Caco-2 (cell line): ENCODE measurements at places on chromosomes 7 and 10. TPM values are rescaled to one million over a fixed set of nuclear protein-coding genes. Genes with fewer than 3 reads are reported as not detected.

GRCh38 chr7:127256041-127256725 is 3.4 kb upstream of the GRM8 start:
- no peak overlapping the region for H3K4me3 ChIP-seq
- peaks cover 8% of the 10 kb centered on the region; the same call in 1 of the 2 replicates for H3K4me1 ChIP-seq
- H3K27me3 ChIP-seq = peaks cover 6% of the 10 kb centered on the region
- no peaks in the 10 kb centered on the region for H3K36me3 ChIP-seq
- no peak overlapping the region for H3K27ac ChIP-seq

- H3K4me1 ChIP-seq = peaks cover 20% of the 10 kb centered on the region; the same call in 1 of the 2 replicates
- H3K27me3 ChIP-seq = no peaks in the 10 kb centered on the region
- H3K4me3 ChIP-seq = no peak overlapping the region
- no peak for DNase-seq
These were observed 121.4 kb upstream of the STK17A start for GRCh38 chr7:43461349-43462024.

Gene PIK3CG
- not detected in 2 replicates for total RNA-seq

Gene FANK1
- 0.49 and 0.73 TPM in 2 replicates for total RNA-seq

DNA sequence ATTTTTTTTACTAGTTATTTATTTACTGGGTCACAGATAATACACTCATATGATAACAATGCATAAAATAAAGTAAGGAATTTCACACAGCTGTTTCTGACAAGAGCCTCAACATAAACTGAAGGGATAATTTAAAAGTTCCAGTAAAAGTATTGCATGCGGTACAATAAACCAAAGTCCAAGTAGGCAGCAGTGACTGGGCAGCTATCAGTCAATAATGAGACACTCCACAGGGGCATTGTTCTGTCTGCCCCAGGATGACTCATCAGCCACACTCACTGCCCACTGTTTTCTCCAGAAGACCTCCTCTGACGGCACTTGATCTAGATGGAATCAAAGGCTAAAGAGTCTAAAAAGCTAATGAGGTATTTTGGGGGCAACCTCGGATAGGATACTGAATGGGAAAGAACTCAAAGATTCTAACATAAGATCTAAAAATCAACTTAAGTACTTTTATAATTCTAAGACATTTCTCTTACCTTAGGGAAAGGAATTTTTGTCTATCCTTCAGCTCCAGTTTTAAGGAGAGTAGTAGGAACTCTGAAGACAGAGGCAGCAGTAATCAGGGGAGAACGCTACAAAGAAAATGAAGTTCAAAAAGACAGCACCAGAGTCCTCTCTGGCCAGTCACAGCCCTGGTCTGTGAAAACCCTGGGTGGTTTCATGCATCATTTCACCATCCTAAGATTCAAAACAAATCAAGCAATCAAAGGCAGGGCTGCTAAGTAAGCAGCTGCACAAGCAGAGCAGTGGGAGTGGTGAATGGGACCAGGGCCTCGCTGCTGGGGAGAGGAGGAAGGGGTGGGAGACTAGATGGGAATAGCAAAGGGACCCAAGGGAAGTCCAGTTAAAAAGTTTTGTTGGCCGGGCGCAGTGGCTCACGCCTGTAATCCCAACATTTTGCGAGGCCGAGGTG is 175.1 kb downstream of the AVL9 start:
- peaks cover 13% of the 10 kb centered on the region for H3K4me1 ChIP-seq
- DNase-seq = peak; percentile 64
- H3K4me3 ChIP-seq = no peak overlapping the region
- no peak overlapping the region for H3K27ac ChIP-seq

DNA sequence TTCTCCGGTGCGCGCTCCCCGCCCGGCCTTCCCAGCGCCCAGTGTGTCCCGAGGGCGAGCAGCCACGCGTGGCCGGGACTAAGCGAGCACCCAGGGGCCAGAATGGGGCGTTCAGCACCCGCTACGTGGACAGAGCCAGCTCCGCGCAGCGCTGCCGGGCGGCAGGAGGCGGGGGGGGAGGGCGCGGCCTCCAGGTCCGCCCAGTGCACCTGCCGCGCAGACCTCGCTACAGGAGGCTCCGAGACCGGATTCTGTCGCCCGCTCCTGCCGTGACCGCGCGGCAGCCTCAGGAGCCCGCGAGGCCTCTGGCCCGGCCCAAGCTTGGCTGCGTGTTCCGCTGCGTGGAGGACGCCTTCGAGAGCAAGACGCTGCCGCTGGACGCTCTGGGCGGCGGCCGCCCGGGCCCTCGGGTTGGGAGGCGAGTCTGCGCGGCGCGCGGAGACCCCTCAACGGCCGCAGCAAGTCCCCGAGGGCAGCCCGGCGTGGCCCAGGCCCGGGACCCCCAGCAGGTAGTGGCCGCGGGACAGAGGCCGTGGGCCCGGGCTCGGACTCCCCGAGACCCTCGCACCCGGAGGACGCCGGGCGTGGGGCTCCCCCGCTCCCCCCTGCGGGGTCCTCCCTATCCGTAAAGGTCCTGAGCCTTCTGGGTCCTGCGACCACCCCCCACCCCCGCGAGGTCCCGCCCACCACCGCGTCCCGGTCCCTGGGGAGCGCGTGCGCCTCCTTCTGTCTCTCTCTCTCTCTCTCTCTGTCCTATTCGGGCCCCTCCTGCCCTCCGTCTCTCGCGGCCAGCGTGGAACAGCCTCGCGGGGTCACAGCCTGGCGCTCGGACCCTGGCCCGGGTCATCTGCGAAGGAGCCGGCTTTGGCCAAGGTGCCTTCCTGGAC is 904 bp upstream of the DPYSL4 start:
- H3K4me3 ChIP-seq = no peak overlapping the region
- H3K4me1 ChIP-seq = no peaks in the 10 kb centered on the region
- H3K36me3 ChIP-seq = no peaks in the 10 kb centered on the region
- no peak overlapping the region for H3K27ac ChIP-seq
- DNase-seq = peak; percentile 58
